Neuronal stem cell (in vitro differentiated cells): ENCODE measurements at places on chromosomes 12 and 14.
A peak's percentile ranks its signal among the peaks of the same experiment; 100 is the strongest.

DNA sequence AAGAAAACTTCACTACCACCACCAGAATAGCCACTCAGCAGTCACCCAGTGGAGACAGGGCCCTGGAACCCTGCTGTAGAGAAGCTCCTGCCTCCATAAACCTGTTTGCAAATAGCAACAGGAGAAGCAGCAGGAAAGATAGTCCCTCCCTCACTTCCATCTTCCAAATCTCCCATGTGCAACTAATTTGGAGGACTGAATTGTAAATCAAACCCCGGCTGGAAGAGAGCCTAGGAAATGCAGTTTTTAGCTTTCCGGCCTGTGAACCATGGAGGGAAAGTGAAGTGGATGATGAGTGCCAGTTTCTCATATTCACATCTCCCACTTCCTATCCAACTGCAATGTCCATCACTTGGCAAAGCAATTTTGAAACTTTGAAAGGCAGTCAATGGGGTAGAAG, 167.2 kb upstream of the FRMD6 start:
- no peak overlapping the region for H3K4me3 ChIP-seq
- no peaks in the 10 kb centered on the region for H3K36me3 ChIP-seq
- no peak overlapping the region for H3K27ac ChIP-seq
- no peaks in the 10 kb centered on the region for H3K4me1 ChIP-seq
- no peaks in the 10 kb centered on the region for H3K27me3 ChIP-seq

- H3K4me1 ChIP-seq, result no peaks in the 10 kb centered on the region
Measured at GRCh38 chr12:54028314-54029201, at the start of gene HOXC6. TSS of gene HOXC6 (plus strand) at chr12:54028440. CDS start at chr12:54028522, 82 bp downstream.

- no peaks in the 10 kb centered on the region for H3K4me1 ChIP-seq
- H3K27ac ChIP-seq, result no peak overlapping the region
- H3K27me3 ChIP-seq, result no peaks in the 10 kb centered on the region
- H3K4me3 ChIP-seq, result no peak overlapping the region
- DNase-seq, result no peak
- H3K36me3 ChIP-seq, result no peaks in the 10 kb centered on the region
Measured at GRCh38 chr12:85733221-85733840, 102.9 kb downstream of the RASSF9 start.

DNA sequence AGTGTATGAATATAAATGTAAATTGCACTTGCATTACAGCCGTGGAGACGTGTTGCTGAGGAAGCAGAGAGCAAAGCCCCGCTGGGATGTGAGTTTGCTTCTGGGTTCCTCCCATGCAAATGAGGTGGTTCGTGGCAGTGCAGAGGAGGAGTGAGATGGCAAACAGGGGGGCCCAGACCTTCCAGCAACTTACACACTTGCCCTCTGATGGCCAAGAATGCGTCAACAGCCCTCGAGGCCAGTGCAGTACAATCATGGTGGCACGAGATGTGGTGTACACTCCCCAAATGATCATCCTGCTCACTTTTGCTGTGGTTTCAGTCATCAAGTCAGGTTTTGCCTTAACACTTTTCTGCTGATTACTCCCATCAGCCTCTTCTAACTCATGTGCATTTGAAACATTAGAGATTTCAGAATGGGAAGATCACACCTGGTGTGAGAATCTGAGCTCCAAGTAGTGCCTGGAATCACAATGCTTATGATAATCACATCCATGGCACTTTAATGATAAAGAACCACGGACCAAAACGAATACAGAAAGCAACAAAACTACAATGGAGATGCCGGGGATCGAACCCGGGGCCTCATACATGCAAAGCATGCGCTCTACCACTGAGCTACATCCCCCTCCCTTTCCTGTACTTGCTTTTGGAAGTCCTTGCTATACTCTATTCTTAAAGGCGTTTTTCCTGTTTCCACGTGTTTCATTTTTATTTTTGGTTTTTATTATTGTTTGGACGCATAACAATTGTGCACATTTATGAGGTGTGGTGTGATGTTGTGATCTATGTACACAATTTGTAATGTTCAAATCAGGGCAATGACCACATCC, 7.0 kb upstream of the UBC start:
- H3K4me3 ChIP-seq, result peak overlapping the region; percentile 23
- no peak for DNase-seq
- H3K27me3 ChIP-seq, result no peaks in the 10 kb centered on the region
- H3K4me1 ChIP-seq, result peaks cover 29% of the 10 kb centered on the region
- H3K36me3 ChIP-seq, result no peaks in the 10 kb centered on the region
- peak overlapping the region; percentile 54 for H3K27ac ChIP-seq

DNA sequence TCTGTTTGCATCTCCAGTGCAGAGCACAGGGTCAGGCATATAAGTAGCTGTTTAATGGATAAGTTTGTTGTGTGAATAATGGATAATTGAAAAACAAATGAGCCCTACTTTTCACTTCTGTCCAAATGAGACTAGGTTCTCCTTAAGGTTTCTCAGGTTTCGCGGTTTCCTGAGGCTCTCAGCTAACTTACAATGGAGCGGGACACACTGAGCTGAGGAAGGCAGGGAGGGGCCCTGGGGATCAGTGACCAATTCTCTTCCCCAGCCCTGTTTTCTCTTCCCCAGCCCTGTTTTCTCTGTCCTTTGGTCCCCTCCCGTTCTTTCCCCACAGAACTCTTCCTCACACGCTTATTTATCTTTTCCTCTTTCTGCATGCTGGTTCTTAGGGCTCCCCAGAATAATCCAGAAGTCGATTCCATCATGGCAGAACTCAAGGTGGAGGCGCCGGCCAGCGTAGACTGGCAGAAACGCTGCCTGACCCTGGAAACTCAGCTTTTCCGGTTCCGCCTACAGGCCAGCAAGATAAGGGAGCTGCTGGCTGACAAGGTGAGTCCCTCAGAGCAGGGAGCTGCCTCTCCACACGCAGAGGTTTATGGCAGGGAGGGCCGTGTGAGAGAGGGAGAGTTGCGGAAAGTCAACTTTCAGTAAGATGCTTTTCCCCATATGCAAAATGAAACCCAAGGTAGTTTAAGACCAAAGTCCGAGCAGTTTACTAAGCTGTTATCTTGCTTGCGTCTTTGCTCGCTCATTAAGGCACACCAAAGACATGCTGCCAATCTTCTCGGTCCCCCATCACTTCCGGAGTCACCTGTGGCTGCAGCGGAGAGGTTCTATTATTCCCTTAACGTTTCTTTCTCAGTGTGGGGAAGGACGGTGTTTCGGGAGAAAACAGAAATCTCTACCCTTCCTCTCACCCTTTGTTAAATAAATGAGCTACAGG, 8.6 kb downstream of the PLEKHH1 start:
- no peaks in the 10 kb centered on the region for H3K27me3 ChIP-seq
- H3K4me3 ChIP-seq, result no peak overlapping the region
- no peak for DNase-seq
- H3K4me1 ChIP-seq, result peaks cover 14% of the 10 kb centered on the region

DNA sequence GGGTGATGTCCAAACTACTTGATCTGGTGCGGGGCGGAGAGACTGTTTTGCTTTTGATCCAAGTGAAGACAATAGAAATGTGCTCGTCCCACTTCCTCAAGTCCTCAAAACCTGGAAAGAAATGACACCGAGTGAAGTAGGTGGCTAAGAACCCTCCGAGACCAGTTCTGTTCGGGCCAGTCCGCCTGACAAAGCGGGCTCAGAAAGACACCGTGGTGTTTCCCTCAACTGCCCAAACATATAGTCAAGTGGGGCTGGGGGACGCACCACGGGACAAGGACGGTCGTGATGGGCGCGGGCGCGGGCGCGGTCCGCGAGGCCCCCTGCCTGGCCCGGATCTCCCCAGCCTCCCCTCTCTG, 1.6 kb downstream of the PHLDA1 start:
- no peaks in the 10 kb centered on the region for H3K36me3 ChIP-seq
- H3K27ac ChIP-seq, result no peak overlapping the region
- peaks cover 8% of the 10 kb centered on the region for H3K4me1 ChIP-seq

DNA sequence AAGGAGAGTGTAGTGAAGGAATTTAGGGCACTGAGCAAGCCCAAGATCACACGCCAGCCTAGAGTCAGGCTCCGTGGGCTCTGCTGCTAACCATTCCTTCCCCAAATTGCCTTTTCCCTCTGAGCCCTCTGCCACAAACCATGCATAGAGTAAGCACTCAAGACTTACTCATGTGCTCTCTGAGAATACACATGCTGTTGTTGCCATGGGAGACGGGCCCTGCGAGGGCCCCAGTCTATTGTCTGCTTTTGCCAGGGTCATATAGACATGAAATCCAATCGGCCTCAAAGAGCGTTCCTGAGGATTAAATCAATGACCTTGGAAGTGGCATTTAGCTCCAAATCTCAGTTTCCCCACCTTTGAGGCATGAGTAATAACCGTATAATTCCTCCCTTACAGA, 48.7 kb upstream of the WSCD2 start:
- no peaks in the 10 kb centered on the region for H3K36me3 ChIP-seq
- no peak for DNase-seq
- H3K4me3 ChIP-seq, result no peak overlapping the region
- H3K27me3 ChIP-seq, result no peaks in the 10 kb centered on the region
- no peak overlapping the region for H3K27ac ChIP-seq
- H3K4me1 ChIP-seq, result peaks cover 10% of the 10 kb centered on the region
